ENCODE measurements at places on chromosomes 6 and 20. TPM values are rescaled to one million over a fixed set of nuclear protein-coding genes. Genes with fewer than 3 reads are reported as not detected.

DNA sequence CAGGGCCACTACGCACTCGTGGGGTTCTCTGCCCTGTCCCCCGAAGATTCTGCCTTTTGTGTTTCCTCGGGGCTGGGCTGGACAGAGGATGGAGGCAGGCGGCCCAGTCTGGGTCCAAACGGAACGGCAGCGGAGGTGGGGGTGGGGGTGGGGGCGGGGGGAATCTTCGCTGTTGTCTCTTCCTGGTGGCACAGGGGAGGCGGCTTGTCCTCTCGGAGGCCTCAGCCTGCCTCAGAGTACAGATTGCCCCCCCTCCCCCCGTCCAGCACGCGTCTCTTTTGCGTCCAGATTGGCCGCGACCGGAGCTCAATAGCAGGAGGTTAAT lies 1.4 kb upstream of the INSM1 start:
- peaks cover 14% of the 10 kb centered on the region for H3K4me1 ChIP-seq
- no peak overlapping the region for H3K27ac ChIP-seq
- DNase-seq, result no peak
- peaks cover 5% of the 10 kb centered on the region for H3K27me3 ChIP-seq
- no peak overlapping the region for H3K4me3 ChIP-seq

GRCh38 chr20:34983995-34984735 lies 28.5 kb downstream of the MYH7B start:
- no peaks in the 10 kb centered on the region for H3K27me3 ChIP-seq
- peaks cover 17% of the 10 kb centered on the region for H3K4me1 ChIP-seq
- no peak overlapping the region for H3K27ac ChIP-seq
- no peak overlapping the region for H3K4me3 ChIP-seq
- no peak for DNase-seq

- DNase-seq, result no peak
- H3K27me3 ChIP-seq, result no peaks in the 10 kb centered on the region
- no peak overlapping the region for H3K4me3 ChIP-seq
- no peaks in the 10 kb centered on the region for H3K36me3 ChIP-seq
These were observed 50.9 kb upstream of the CCDC28A start for GRCh38 chr6:138722425-138723371.

- peaks cover 4% of the 10 kb centered on the region for H3K4me1 ChIP-seq
- H3K36me3 ChIP-seq, result no peaks in the 10 kb centered on the region
- no peak for DNase-seq
- H3K27ac ChIP-seq, result no peak overlapping the region
- no peaks in the 10 kb centered on the region for H3K27me3 ChIP-seq
These were observed 121.0 kb upstream of the BEND6 start for GRCh38 chr6:56833873-56834272.

- DNase-seq, result no peak
- H3K4me3 ChIP-seq, result no peak overlapping the region
- H3K4me1 ChIP-seq, result no peaks in the 10 kb centered on the region
- no peak overlapping the region for H3K27ac ChIP-seq
- H3K36me3 ChIP-seq, result no peaks in the 10 kb centered on the region
These were observed 15.5 kb downstream of the CYP39A1 start for GRCh38 chr6:46637145-46637544.

- no peaks in the 10 kb centered on the region for H3K36me3 ChIP-seq
- DNase-seq, result no peak
- no peaks in the 10 kb centered on the region for H3K27me3 ChIP-seq
- no peak overlapping the region for H3K4me3 ChIP-seq
- no peaks in the 10 kb centered on the region for H3K4me1 ChIP-seq
These were observed 25.7 kb downstream of the WFDC3 start for GRCh38 chr20:45765980-45766379.

- no peaks in the 10 kb centered on the region for H3K36me3 ChIP-seq
- H3K27ac ChIP-seq, result no peak overlapping the region
- no peaks in the 10 kb centered on the region for H3K4me1 ChIP-seq
- no peak overlapping the region for H3K4me3 ChIP-seq
- H3K27me3 ChIP-seq, result no peaks in the 10 kb centered on the region
- no peak for DNase-seq
These were observed 99.5 kb downstream of the MAN1A1 start for GRCh38 chr6:119250036-119250435.

- DNase-seq, result no peak
- no peak overlapping the region for H3K4me3 ChIP-seq
- no peaks in the 10 kb centered on the region for H3K36me3 ChIP-seq
- no peaks in the 10 kb centered on the region for H3K27me3 ChIP-seq
- no peaks in the 10 kb centered on the region for H3K4me1 ChIP-seq
These were observed 64.9 kb downstream of the RNF182 start for GRCh38 chr6:13989496-13990144.

- H3K27me3 ChIP-seq, result no peaks in the 10 kb centered on the region
- no peak for DNase-seq
- no peak overlapping the region for H3K27ac ChIP-seq
- H3K4me1 ChIP-seq, result no peaks in the 10 kb centered on the region
- no peak overlapping the region for H3K4me3 ChIP-seq
These were observed 546.9 kb downstream of the TFAP2B start for GRCh38 chr6:51365566-51365965.

DNA sequence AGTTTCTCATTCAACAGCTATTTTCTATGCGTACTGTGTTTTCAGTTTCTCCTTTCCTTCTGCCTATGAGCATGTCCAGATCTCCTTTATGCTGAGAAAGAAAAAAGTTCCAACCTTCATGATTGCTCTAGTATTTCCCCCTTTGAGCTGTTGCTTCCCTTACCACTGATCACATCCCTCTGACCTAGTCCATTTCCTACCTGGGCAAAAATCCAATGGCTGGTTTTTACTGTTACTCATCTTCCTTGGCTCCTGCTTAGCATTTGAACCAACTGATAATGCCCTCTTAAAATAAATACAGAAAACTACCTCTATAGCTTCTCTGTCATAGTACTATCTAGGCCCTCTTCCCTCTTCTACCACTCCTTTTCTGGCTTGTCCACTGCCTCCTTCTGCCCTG lies 6.0 kb downstream of the RFX6 start:
- H3K27ac ChIP-seq, result no peak overlapping the region
- no peaks in the 10 kb centered on the region for H3K4me1 ChIP-seq
- H3K36me3 ChIP-seq, result no peaks in the 10 kb centered on the region
- no peak for DNase-seq

GRCh38 chr6:28940294-28940857 lies 16.6 kb upstream of the TRIM27 start:
- peak overlapping the region; percentile 80 for H3K27ac ChIP-seq
- H3K4me3 ChIP-seq, result peak overlapping the region; percentile 67
- no peaks in the 10 kb centered on the region for H3K36me3 ChIP-seq
- H3K4me1 ChIP-seq, result peaks cover 2% of the 10 kb centered on the region
- no peaks in the 10 kb centered on the region for H3K27me3 ChIP-seq

- H3K27ac ChIP-seq, result peak overlapping the region; percentile 60
- no peaks in the 10 kb centered on the region for H3K36me3 ChIP-seq
- H3K27me3 ChIP-seq, result no peaks in the 10 kb centered on the region
- DNase-seq, result no peak
These were observed 18.3 kb downstream of the RPS6KA2 start for GRCh38 chr6:166608774-166609173.

GRCh38 chr6:54878718-54879117 lies 32.1 kb downstream of the FAM83B start:
- H3K27ac ChIP-seq, result no peak overlapping the region
- no peaks in the 10 kb centered on the region for H3K36me3 ChIP-seq
- no peak overlapping the region for H3K4me3 ChIP-seq
- no peaks in the 10 kb centered on the region for H3K4me1 ChIP-seq

- no peaks in the 10 kb centered on the region for H3K27me3 ChIP-seq
- H3K36me3 ChIP-seq, result no peaks in the 10 kb centered on the region
- H3K4me1 ChIP-seq, result peaks cover 3% of the 10 kb centered on the region
- no peak overlapping the region for H3K4me3 ChIP-seq
- no peak for DNase-seq
These were observed 8.2 kb downstream of the FAM135A start for GRCh38 chr6:70421509-70421908.

- H3K36me3 ChIP-seq, result no peaks in the 10 kb centered on the region
- no peak overlapping the region for H3K27ac ChIP-seq
- peaks cover 1% of the 10 kb centered on the region for H3K4me1 ChIP-seq
- no peaks in the 10 kb centered on the region for H3K27me3 ChIP-seq
- H3K4me3 ChIP-seq, result no peak overlapping the region
These were observed 25.3 kb downstream of the MDN1 start for GRCh38 chr6:89794324-89794723.

DNA sequence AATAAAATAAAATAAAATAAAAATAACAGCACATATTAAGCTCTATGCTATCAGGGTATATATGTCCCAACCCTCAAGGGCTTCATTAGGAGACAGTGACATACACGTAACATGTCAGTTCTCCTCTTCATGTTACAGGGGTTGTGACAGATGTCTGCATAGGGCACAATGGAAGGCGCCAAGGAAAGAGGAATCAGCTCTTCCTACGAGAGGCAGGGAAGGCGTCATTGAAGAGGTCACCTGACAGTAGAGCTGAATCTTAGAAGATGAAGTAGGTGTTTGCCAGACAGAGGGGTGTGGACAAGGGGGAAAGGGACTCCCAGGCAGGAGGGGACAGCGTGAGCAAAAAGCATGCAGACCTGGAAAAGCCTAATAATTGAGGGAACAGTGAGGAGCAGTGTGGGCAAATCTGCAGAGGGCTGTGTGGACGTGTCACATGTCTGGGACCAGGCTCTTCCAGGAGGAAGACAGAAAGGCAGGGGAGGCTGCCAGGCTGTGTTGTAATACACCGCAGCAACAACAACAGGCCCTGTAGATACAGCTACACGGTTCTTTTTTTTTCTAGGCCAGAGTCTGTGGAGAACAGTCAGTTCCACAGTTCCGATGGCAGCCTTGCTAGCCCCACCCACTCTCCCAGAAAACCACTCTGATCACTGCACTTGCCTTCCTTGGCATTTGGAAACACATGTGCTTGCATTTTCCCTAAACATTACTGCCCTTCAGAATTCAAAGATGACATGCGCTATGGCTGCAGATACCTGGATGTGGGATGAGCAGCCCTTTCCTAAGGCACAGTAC lies 2.5 kb upstream of the FKBP5 start:
- peaks cover 4% of the 10 kb centered on the region for H3K4me1 ChIP-seq
- DNase-seq, result peak; percentile 95
- H3K27ac ChIP-seq, result peak overlapping the region; percentile 68
- H3K4me3 ChIP-seq, result no peak overlapping the region

DNA sequence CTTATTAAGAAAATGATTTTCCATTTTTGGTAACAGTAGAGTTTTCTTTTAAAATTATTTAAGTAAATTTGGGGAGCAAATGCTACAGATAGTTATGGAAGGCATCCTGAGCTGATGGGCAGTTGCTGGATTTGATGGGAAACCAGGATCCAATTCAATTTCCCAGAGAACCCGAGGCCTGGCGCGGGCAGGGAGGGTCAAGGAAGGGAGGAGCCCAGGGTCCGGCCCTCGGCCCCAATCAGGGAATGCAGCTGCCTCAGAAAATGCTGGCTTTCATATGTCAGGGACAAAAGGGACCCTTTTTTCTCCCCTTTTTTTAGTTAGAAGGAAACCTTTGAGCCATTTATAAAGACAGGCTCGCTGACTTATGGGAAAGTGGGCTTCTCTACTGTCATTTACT lies 42.1 kb downstream of the CTCFL start:
- H3K27ac ChIP-seq, result no peak overlapping the region
- no peak overlapping the region for H3K4me3 ChIP-seq
- no peaks in the 10 kb centered on the region for H3K36me3 ChIP-seq
- DNase-seq, result no peak
- no peaks in the 10 kb centered on the region for H3K27me3 ChIP-seq

DNA sequence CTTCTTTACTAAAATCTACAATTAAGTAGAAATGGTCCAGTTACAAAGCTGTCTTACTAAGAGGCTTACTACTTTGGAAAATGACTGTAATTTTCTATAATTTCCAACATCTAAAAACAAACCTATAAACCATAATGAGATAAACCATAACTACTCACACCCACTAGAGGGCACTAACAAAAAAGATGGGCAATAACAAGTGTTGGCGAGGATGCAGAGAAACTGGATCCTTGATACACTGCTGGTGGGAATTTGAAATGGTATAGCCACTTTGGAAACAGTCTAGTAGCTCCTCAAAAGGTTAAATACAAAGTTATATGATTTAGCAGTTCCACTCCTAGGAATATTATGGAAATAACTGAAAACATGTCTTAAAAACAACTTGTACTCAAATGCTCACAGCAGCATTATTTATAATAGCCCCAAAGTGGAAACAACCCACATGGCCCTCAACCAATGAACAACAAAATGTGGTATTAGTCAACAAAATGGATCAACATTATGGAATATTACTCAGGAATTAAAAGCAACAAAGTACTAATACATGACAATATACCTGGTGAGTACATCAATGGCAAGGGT lies 50.6 kb downstream of the GJA10 start:
- H3K4me1 ChIP-seq, result peaks cover 4% of the 10 kb centered on the region
- DNase-seq, result no peak
- no peaks in the 10 kb centered on the region for H3K27me3 ChIP-seq
- no peaks in the 10 kb centered on the region for H3K36me3 ChIP-seq
- H3K27ac ChIP-seq, result no peak overlapping the region

DNA sequence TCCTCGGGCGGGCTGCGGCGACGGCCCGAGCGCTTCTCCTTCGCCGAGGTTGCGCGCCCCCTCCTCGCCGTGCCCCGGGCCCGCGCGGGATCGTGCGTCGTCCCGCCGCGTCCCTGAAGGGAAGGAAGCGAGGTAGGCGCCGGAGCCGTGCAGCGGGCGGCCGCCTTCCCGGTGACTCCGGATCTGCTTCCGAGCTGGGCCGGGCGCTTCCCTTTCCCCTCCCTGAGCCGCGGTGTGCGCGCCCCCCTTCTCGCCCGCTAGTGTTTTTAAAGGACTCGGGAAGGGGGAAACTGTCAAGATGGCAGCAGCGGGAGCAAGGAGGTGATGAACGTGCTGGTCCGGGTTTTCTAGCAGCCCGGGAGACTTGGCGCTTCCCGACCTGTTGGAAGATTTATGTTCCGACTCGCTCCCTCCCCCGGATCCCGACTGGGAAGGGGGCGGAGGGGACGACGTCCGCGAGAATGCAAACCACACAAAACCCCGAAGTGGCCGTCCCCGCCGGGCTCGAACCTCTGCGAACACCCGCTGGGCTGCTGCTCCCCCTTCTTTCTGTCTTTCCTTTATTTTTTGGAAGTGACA lies 744 bp upstream of the FOXO3 start:
- no peaks in the 10 kb centered on the region for H3K27me3 ChIP-seq
- H3K27ac ChIP-seq, result peak overlapping the region; percentile 99
- H3K4me1 ChIP-seq, result peaks cover 4% of the 10 kb centered on the region
- DNase-seq, result peak; percentile 84
- no peaks in the 10 kb centered on the region for H3K36me3 ChIP-seq

Gene C6orf141
- 2.5 TPM for total RNA-seq

Gene TNF
- total RNA-seq, result 3.0 TPM

Gene ADAT2
- total RNA-seq, result 5.2 TPM

Gene RNF39
- 0.28 TPM for total RNA-seq

Gene PMEPA1
- total RNA-seq, result 16.8 TPM

Gene SLC17A2
- not detected for total RNA-seq

Gene SRC
- total RNA-seq, result 72.7 TPM

Gene ATP9A
- total RNA-seq, result 26.9 TPM

Gene GATA5
- total RNA-seq, result not detected

Gene PRSS35
- total RNA-seq, result 7.6 TPM
